Iris pigment epithelial cell (primary cell): ENCODE measurements at places on chromosomes 1 and 21.

- DNase-seq = no peak
Observed at GRCh38 chr1:167695756-167696561, 25.8 kb upstream of the MPZL1 start.

DNA sequence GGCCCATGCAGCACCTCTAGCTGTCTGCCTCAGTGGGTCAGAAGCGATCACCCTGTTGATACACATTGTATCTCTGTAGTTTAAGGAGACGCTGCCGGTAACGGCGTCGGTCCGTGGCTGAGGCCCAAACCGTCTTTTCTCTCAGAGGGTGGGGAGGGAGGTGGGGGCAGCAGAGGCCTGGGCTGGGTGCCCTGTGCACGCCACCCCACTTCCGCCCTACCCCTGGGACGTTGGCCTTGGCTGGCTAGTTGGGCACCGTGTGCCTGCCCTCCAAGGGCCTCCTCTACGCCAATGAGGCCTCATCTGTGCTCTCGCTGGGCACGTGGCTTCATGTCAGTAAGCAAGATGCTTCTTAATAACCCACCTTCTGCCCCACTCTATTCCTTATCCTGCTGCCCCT is 9.4 kb downstream of the ZC3H12A start:
- no peak for DNase-seq

- DNase-seq = no peak
Observed at GRCh38 chr1:53390261-53390660, 62.4 kb upstream of the LRP8 start.

GRCh38 chr1:54500107-54500431 is 48.0 kb upstream of the ACOT11 start:
- no peak for DNase-seq

DNA sequence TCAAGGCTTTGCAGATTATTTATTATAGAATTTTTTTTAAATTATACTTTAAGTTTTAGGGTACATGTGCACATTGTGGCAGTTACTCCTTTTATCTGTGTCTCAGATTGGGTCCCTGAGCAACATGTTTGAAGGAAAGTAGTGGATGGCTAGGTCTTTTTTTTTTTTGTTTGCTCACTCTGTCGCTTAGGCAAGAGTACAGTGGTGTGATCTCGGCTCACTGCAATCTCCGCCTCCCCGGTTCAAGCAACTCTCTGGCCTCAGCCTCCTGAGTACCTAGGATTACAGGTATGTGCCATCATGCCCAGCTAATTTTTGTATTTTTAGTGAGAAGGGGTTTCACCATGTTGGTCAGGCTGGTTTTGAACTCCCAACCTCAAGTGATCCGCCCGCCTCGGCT is 39.6 kb upstream of the KIF21B start:
- DNase-seq = no peak

GRCh38 chr1:73475316-73475870 is 722.6 kb downstream of the LRRIQ3 start:
- no peak for DNase-seq

GRCh38 chr1:23593556-23594148 is 34.4 kb upstream of the ID3 start:
- DNase-seq = peak; percentile 37

DNA sequence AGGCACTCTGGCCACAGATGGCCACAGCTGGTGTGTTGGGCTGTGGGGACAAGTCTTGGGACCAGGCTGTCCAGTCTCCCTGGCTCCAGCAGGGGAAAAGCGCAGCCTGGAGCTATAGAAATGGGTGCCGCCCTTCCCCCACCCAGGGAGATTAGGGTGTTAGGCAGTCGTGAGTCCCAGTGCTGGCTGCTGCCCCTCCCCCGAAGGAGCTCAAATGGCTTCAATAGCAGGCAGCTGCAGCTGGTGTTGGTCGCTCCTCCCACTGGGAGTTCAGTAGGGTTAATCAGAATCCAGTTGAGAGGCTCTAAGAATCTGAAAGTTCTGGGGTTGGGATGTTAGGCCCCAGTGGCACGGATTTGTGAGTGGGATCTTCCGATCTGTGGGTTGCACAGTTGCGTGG is 595.6 kb upstream of the PKN2 start:
- DNase-seq = no peak

DNA sequence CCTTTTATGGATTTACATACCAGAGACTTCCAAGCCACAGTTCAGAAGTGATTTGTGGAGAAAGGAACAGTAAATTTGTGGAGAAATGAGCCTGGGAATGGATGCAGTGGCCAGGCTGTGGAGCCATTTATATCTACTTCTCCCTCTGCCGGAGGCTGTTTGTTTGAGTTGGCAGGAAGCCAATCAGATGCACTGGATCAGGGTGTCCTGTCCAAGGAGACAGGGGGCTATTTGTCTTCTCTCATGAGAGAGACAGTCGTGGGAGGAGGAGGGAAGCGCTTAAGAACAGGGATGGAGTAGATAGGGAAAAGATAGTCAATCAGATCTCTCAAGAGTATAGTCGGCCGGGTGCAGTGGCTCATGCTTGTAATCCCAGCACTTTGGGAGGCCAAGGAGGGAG is 2.8 kb upstream of the HAPLN2 start:
- DNase-seq = peak; percentile 65

DNA sequence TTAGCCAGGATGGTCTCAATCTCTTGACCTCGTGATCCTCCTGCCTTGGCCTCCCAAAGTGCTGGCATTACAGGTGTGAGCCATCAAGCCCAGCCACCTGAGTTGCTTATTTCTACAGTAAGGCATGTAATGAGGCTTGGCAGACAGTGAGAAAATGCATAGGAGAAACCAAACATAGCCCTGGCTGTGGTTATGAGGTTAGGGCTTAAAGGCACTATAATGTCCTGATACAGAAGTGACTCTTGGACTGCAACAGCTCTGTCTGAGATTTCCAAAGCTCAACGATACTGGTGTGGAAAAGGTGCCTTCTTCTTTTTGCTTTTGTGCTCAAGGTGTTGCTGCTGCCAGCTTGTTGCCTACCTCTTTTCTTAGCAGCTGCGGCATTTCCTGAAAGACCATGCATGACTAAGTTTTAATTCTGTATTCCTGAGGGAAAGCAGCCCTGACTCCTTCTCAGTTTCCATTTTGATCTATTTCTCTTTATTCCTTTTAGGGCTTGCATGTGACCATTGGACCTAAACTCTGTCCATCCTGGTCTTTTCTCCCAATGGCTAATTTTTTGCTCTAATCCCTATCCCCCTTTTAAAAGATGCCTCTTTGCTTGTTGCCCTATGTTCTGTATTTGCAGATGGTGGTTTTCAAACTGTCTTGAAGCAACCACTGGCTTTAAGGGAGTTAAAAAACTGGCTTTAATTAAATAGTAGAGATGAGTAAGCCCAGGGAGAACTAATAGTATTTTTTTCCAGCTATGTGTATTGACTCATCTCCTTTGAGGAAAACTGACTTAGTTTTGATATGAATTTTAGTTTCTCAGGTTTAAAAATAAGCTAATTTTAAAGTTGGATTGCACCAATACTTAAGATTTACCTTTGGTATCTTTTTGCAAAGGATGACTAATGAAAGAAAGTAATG is 70.3 kb downstream of the KIF1B start:
- peak; percentile 53 for DNase-seq

DNA sequence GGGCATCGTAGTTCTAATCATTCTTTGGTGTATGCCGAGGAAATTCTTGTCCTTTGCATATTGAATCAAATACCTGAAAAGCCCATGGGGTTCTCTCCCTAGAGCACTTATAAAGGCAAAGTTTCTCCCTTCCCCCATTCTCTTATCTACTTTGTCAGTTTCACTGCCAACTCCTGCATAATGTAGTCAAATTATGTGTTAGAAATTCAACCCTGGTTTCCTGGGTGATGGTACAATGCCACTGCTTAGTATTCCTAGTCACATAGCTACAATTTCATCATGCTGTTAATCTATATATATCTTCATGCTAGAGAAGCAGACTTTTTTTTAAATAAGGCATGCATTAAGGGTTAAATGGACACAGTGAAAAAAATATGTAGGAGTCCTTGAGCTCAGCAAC is 119.0 kb downstream of the PDE4B start:
- DNase-seq = no peak

GRCh38 chr1:145960468-145961108 is 2.8 kb upstream of the LIX1L start:
- peak; percentile 63 for DNase-seq

GRCh38 chr1:197076585-197076984 is 9.5 kb upstream of the F13B start:
- no peak for DNase-seq

DNA sequence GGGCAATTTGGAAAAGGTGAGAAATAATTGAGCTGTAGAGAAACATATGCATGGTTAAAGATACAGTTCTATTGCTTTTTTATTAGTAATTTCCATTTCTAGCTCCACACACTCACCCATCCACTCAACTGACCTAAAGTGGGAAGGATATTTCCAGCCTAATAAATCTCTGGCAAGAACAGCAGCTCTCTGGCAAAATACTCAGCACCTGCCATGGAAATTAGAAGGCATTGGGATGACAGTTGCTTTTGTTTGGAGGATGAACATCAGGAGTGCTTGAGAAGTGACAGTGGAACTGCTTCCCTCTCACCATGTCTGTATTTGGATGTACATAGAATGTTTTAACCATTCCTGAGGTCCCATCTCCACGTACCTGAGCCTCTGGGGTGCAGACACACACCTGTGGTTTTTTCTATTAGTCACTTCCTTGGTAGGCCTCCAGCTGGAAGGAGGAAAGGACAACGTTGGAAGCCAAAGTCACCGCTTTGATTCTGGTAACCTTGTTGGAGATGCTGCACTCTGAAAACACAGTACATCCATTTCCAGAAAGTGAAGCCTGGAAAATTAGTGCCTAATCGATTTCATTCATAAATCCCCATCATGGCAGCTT is 62.3 kb upstream of the RUNX1 start:
- no peak for DNase-seq

DNA sequence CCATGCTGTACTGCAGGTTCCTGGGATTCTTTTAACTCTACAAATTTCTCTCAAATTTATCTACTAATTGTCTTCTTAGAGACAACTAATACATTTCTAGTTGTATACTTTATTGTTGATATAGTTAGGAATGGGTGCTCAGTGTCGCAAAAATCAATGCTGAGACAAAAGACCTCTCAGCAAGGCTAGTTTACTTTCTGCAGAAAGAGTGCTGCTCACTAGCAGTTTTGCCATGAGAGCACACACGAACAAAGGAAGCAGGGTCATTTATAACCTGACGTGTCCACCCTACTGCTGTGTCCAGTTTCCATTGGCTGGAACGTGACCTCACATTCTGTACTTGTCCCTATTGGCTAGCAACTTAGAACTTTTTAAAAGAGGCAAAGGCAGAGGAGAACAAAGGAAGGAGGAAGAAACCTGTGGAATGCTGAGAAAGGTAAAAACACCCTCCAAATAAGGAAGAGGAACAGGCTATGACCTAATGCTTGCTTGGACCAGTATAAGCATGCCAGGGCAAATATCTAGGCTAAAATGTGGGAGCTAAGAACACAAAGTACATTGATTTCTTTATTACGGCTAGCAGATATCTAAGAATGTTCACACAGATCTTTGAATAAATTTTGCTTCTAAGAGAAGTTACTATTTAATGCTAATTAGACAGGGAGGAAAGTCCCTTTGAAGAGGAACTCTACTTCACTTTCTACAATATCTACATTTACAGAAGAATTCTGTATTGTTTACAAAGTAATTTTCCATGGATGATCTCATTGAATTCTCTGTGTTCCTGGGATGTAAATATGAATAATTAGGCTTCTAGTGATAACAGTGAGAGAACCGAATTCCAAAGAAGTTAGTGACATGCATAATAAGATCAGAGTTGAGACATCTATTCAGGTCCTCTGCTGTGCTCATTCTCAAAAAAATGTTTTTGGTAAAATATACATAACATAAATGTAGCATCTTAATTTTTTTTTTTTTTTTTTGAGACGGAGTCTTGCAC is 86.0 kb upstream of the MAP10 start:
- DNase-seq = no peak

GRCh38 chr1:209157546-209158249 is 425.8 kb upstream of the CAMK1G start:
- no peak for DNase-seq

GRCh38 chr1:86773341-86774288 is 69.2 kb downstream of the SH3GLB1 start:
- DNase-seq = peak; percentile 78

GRCh38 chr1:30489737-30490389 is 233.5 kb downstream of the MATN1 start:
- DNase-seq = no peak

GRCh38 chr1:170073893-170074249 is 624 bp downstream of the KIFAP3 start:
- DNase-seq = no peak

DNA sequence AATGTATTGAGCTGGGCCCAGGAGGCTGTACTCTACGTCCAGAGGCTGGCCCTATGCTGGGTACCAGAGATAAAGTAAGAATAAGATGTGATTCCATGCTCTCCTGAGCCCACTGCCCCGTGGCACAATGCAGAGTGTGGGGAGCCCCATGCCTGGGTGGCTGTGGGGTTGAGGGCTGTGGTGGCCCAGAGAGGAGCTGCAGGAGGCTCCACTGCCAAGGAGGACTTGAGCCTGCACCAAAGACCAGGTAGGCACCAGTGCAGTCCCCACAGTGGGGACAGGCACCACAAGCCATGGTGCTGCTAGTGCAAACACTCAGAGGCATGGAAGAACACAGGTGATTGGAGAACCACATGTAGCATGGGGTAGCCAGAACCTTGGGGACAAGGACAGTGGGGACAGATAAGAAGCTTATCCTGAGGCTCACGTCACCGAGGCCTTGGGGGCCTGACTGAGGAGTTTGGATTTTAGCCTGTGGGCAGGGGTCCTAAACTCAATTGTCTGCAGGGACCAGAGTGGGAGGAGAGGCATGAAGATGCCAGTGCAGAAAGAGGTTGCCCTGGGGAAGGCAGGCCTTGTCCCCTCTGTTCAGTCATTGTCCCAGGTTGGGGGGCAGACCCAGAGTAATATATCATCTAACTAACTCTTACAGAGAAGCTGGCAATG is 21.9 kb upstream of the EPS8L3 start:
- no peak for DNase-seq

GRCh38 chr21:35470522-35470921 is 421.4 kb upstream of the RUNX1 start:
- no peak for DNase-seq

- DNase-seq = no peak
Observed at GRCh38 chr1:147895123-147895522, 7.5 kb upstream of the GJA8 start.

DNA sequence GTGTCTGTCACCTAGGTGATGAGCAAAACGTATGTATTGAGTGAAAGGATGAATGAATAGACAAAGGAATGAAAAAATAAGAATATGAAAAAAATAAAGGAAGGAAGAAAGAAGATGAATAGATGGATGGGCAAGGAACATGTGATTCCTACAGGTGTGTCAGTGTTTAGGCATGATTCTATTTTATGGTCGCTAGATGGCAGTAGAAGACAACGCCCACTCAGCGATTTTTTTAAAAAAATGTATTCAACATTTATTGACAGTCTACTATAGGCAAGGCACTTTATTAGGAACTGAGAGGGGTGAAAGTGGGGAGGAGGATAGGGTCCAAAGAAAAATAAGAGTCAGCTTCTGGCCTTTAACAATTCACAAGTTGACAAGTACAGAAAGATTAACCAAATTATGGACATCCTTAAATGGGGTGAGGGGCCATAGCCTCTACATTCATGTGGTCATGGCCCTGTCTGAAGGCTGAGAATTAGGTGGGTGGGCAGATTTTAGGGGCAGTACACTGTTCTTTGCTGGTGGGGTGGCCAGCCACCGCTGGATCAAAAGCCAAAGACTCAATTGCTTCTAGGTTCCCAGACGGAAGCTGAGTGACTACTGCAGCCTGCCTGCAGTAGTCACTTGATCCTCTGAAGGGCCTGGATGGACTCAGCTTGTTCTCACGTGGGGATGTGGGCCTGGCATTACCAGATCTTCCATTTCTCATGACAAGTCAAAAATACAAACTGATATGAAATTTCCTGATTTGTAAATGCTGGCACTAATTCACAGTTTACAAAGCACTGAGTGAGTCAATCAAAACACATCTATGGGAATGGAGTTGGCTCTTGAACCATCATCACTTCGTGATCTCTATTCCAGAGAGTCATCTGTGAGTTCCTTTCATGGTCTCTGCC is 83.9 kb downstream of the FASLG start:
- peak; percentile 65 for DNase-seq
